ENCODE measurements at places on chromosomes 1 and 21.

DNA sequence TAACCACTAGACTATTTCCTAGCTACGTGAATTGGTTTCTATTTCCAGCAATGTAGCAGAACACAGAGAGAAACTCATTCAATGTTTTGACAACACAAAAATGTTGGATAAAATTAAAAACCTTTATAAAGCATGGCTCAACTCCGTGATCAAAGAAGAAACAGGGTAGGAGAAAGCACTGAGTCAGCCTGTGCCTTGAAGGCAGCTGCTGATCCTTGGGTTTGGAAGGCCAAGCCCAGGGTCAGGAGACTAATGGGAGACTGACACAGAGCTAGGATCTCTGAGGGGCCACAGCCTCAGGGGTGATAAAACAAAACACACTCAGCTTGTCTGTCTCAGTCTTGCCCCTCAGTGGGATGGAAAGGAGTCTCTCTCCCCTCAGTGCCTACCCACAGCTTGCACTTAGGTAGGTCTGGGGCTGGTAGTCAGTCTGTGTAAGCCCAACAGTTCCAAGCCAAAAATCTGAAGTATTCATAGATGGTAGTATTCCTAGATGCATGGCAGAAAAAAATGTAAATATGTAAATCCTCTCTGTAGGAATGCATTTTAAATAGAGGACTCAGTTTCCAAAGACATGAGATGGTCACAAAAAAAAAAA is 53.3 kb downstream of the B3GALNT2 start:
- DNase-seq, result no peak

DNA sequence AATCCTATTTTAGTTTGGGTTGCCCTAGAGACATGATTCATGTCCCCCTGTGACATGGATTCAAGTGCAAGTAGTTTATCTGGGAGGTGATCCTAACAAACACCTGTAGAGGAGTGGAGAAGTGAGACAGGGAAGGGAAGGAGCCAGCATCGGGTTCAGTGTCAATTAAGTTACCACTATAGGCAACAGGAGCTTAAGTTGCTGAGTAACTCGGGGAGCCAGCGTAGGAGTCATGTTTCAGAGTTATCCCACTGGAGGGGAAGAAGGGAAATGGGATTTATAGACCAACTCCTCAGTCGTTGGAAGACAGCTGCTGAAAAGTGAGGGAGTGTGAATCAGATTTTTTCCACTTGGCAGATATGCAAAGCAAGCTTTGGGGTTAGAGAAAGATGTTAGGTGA is 54.9 kb downstream of the SLC30A7 start:
- DNase-seq, result no peak

GRCh38 chr21:42807938-42808613 is 71.3 kb downstream of the WDR4 start:
- no peak for DNase-seq

GRCh38 chr1:94120570-94120901 is 412 bp downstream of the ABCA4 start:
- DNase-seq, result no peak

GRCh38 chr1:226799634-226800281 is 60.7 kb upstream of the ITPKB start:
- DNase-seq, result no peak

- DNase-seq, result no peak
These were observed 10.7 kb upstream of the IFNAR1 start for GRCh38 chr21:33314111-33314510.
